Small intestine (tissue), 16 donors: ENCODE measurements at places on chromosomes 11 and 22.

DNA sequence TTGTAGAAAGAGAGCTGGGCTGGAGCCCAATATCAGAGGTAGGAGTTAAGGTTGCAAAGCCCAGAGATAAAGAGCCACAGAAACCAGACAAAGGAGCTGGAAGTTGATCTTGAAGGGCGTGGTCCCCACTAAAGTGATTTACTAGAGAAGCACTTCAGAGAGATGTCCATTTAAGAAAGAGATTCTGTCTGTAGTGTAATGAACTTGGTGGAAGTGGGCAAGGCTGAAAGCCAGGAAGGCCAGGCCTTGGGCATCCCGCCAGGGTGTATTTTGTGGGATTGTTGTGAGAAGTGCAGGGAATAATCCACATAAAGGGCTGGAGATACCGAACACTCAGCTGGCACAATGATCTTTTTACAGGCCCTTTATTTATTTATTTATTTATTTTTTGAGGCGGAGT, 1398.8 kb downstream of the TBC1D22A start:
- no peak for DNase-seq

DNA sequence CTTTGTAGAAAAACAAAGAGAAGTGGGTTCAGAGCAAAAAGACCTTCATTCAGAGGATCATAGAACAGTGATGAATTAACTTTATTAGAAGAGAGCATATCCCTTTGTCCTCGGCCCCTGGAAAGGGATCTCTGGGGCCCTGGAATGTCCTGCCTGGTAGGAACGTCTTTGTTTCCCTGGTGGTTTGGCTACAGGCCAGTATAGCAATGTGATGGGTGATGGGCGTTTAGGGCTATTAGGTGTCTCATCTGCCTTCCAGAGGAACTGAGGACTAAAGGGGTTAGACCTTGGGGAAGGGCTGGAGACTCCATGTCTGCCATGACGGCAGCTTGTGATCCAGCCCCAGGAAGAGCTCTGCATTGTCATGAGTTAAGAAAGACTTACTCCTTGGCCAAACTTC, 9.1 kb downstream of the APOL4 start:
- DNase-seq, result no peak

GRCh38 chr22:47250995-47251765, 488.7 kb downstream of the TBC1D22A start:
- DNase-seq, result no peak

DNA sequence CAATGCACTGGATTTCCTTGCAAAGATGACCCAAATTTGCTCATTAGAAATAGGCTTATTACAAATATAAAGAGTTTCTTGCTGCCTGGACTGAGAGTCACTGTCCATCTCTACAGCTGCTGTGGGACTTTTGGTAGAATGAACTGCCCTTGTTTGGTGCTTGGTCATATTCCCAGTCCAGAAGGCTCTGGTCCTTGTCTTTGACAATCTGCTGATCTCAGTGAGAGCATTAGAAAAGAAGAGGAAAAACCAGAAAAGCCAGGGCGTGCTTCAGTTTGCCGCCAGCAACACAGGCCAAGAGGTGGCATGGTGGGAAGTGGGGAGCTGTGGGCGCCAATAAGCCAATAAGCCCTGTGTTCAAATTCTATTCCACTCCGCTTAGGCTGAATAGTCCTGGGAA, 48.2 kb upstream of the PARVA start:
- DNase-seq, result no peak

GRCh38 chr11:21132146-21132720, 462.8 kb downstream of the NELL1 start:
- DNase-seq, result no peak

DNA sequence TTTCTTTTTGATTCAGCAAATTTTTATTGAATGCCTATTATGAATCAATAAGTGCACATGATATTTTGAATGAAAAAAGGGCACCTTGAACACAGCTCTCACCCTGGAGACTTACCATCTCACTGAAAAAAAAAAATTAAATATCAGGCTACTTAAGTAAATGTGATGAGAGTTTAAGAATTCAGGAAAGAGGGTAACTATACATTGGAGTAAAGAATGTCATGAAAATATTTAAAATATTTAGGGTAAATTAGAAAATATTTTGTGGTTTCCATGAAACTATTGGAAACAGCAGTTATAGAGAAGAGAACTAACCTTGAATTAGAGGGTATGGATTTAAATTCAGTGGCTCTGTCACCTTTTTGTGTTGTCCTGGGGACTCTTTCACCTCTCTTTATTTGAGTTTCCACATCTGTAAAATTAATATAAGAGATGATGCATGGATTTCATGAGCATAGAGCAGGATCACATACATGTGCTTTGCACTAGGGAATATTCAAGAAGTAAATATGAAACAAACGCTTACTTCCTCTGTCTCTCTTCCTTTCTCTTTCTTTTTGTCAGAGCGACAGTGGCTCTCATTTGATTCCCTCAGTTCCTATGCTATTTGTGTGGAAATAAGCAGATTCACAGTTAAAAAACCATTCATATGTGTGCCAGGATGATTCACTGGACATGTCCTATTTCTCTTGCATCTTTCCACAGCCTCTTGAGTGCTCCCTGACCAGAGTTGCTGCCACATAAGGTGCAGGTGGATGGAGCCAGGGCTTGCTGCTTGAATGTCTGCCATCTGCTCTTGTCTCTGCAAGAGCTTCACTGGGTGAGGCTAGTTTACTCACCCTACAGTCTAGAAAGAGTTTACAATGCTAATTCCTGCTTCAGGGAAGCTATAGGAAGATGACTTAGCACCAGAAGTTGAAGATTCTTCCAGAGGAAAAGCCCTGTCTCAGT, 533.1 kb downstream of the ETS1 start:
- DNase-seq, result no peak

- no peak for DNase-seq
These were observed 855.9 kb downstream of the TBC1D22A start for GRCh38 chr22:47618180-47619010.

- no peak for DNase-seq
These were observed at the start of gene OSM for GRCh38 chr22:30266445-30267381. Gene OSM (minus strand): TSS chr22:30266851. CDS start chr22:30266799, 52 bp downstream.

DNA sequence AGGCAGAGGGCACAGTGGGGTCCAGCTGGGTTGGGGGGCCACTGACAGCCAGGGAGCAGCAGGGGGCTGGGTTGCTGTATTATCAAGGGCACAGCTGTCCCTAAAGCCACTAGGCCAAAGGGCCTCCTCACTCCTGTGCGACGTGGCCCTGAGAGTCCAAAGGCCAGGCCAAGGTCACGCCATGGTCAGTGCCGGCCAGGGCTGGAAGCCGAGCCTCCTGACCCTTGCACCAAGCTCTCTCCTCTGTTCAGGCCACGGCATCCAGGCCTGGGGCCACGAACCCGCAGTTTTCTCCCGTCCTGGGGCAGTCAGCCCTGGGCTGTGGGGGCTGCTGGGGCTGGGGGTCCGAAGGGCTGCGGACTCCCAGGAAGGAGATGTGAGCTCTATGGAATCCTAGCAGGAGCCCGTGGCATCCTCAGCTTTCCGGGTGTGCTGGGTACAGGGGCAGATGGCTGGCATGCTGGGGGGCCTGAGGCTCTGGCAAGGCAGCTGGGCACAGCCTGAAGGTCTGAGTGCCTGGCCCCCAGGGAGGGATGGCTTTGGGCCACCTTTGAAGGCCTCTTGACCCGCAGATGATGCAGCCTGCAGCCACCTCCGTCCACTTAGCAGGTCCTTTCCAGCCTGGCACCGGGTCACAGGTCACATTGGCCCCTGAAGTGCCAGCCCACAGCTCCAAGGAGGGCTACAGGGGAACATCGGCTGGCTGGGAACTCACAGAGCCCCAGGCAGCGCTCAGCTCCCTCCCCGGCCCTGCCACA, 17.3 kb upstream of the PPARA start:
- peak; percentile 19 for DNase-seq

GRCh38 chr11:121476379-121477032, 23.7 kb upstream of the SORL1-AS1 start:
- no peak for DNase-seq

DNA sequence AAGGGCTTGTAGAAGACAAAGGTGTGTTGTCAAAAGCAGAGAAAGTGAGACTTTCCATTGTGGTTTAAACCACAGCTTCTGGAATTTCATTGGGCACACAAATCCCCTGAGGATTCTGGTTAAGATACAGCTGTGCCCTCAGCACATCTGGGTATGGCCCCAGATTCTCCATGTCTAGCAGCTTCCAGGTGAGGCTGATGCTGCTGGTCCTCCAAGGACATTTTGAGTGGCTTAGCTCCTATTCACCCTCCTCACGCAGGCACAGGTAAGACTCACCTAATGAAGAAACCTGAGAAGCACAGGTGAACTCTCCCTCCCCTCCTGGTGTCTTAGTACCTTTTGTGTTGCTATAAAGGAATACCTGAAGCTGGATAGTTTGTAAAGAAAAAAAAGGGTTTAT, 88.9 kb upstream of the IGLL5 start:
- DNase-seq, result no peak

DNA sequence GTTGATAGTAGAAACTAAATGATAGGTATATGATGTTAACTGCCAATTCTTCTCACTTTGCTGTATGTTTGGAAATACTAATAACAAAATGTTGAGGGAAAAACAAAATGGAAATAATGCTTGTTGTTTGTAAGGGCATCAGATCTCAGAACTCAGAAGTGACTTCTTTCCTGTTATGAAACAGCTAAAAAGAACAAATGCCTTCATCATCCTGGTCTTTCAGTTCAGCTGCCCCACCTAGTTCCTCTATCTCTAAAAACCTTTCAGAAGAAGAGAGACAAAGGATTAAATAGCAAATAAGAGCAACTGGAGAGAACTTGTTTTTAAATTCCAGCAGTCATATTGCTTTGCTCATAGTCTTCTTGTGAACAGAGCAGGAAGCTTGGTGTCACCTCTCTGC, 345.3 kb upstream of the NCAM1 start:
- no peak for DNase-seq

DNA sequence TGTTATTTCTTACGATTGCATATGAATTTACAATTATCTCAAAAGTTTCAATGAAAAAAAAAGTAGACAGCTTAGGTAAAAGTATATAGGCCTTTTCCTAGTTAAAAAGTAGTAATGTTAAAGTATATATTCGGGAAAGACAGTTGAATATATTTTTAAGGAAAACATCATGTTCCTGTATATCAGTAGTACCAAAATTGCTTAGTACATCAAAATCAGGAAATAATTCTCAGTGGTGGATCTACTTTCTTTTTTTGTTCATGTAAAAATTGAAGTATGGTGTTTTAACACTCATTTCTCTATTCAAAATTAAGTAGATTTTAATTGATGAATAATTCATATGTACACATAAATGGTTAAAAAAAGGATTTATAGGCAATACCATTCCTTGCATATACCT, 73.9 kb downstream of the USP47 start:
- no peak for DNase-seq

DNA sequence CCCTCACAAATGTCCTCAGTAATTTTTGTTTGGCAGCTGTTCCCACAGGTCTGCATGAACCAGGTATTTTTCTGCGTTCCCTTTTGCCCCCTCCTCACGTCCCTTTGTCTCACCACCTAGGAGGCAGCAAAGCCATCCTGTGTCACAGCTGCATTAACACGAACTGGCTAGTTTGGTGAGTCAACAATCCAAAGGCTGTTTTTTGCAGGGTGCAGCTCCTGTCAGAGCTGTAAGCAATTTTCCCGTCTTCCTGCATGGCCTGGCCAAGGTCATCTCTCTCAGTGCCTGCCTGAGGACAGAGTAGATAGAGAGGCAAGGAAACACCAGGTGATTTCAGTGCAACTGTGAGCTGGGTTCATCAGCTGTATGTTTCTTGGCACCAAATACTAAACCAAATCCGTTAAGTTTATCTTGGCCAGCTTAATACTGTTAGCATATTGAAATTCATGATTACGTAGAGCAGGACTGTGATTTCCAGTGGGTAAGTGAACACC, 20.6 kb upstream of the VSIG10L2 start:
- DNase-seq, result peak; percentile 88

GRCh38 chr11:66547662-66548009, 933 bp downstream of the ACTN3 start:
- DNase-seq, result no peak

DNA sequence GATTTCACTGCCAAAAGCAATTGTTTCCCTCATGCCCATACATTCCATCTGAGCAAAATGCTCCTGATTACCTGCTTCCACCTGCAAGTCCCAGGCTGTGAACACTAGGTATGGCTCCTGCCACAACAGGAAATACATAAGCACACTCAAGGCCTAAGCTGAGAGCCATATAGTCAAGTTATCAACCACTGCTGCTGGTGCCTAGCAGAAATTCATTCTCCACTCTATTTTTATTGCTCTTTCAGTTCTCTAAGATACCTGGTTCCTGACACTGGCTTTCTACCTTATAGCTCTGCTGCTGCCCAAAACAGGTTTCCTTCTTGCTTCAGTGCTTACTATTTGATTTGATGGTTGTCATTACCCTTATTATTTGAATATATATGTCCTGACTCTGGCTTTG, 31.6 kb downstream of the SLC36A4 start:
- no peak for DNase-seq

DNA sequence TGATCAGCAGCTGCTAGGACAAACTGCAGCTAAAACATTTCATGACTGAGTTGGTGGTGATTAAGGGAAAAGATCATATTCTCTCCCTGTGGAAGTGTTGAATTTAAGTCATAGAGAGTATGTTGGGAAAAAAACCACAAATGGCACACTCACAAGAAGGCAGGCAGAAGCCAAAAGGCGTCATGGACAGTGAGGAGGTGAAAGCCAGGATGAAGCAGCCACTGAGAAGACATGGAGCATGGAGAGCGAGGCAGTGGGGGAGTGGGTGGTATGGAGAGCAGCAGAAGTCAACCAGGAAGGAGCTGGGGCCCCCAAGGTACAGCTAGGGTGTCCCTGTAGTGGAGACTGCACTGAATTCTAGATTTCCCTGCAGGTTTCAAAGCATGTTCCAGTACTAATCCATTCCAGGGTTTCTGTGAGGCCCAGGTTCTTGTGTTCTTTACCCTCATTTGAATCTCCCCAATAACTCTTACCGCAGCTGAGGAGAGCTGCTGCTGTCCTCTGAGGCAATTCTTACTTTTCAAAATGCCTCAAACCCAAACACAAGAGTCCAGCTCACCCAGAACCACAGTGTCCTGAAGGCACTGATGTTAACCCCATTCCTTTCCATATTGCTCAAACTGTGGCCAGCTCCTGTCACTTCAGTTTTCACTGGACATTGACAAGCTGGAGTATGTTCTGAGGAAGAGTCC, 191.8 kb upstream of the E2F8 start:
- DNase-seq, result peak; percentile 9

GRCh38 chr22:48489551-48490499, 1337.8 kb downstream of the BRD1 start:
- peak; percentile 38 for DNase-seq

DNA sequence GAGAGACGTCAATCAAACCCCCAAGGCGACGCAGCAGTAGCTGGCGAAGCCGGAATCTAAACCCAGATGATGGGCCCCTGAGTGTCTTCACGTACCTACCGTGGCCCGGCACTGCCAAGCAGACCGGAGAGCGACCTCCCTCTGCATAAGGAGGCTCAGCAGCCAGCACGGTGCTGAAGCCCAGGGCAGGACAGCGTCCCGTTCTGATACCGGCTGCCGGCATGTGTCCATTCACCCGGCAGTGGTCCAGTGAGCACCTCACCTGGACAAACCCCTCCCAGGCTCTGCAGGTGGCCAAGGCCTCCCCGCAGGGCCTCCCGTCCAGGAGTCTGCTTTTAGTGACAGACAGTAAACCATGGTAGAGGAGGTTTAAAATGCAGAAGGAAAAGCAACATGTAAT, 142.0 kb downstream of the BRD1 start:
- no peak for DNase-seq

- DNase-seq, result peak; percentile 59
These were observed 20.8 kb upstream of the IL18BP start for GRCh38 chr11:71977743-71978418.
